Lung (tissue), 17 donors: ENCODE measurements at places on chromosomes 6 and 20.
A peak's percentile ranks its signal among the peaks of the same experiment; 100 is the strongest.

GRCh38 chr6:84182001-84182400 is 45.4 kb downstream of the CEP162 start:
- DNase-seq, result no peak

- DNase-seq, result no peak
These were observed 28.5 kb downstream of the B4GALT5 start for GRCh38 chr20:49685161-49685601.

DNA sequence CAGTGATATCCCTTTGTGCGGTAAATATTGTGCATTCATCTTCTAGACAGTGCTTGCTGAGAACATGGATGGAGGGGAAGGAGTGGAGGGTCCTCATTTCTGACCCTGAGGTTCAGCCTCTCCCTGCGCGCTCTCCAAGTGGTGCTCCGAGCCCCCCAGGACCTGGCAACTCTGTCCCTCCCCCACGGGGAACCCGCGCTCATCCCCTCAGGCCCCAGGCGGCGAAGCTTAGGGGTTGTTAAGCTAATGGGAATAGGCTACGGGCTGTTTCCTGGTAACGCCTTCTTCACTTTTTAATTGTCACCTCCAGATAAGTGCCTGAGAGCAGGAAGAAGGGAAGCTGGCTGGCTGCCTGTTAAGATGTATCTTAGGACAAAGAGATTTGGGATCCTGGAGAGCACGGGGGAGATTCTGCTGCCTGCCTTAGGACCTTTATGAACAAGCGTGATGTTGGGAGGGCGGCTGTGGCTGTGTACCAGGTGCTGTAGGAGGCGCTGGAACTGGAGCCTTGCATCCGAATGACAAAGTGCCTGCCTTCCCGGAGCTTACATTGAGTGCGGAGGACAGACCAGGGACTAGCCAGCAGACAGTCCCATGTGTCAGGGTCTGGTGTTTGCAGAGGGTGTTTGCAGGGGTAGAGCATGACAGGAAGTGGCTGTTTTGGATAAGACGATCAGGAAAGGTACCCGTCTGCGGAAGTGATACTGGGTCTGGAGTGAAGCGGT is 11.7 kb downstream of the TSHZ2 start:
- no peak for DNase-seq

DNA sequence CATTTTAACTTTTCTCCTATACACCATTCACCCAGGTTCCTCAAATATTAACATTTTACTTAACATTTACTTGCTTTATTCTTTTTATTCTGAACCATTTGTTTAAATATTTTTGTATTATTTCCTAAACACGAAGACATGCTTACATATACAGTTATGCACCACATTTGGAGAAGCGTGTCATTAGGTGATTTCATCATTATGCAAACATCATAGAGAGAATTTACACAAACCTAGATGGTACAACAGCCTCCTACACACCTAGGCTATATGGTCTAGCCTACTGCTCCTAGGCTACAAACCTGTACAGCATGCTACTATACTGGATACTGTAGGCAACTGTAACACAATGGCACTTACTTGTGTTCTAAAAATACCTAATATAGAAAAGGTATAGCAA is 6.6 kb downstream of the TDP2 start:
- no peak for DNase-seq

- no peak for DNase-seq
These were observed 20.1 kb downstream of the DHX35 start for GRCh38 chr20:38982291-38982690.

- no peak for DNase-seq
These were observed 54.9 kb upstream of the FAM184A start for GRCh38 chr6:119133400-119133799.

- DNase-seq, result peak; percentile 10
These were observed 520 bp downstream of the KCNK17 start for GRCh38 chr6:39313526-39314272.

- DNase-seq, result peak; percentile 89
These were observed 14.3 kb downstream of the PSMB9 start for GRCh38 chr6:32868257-32868788.

DNA sequence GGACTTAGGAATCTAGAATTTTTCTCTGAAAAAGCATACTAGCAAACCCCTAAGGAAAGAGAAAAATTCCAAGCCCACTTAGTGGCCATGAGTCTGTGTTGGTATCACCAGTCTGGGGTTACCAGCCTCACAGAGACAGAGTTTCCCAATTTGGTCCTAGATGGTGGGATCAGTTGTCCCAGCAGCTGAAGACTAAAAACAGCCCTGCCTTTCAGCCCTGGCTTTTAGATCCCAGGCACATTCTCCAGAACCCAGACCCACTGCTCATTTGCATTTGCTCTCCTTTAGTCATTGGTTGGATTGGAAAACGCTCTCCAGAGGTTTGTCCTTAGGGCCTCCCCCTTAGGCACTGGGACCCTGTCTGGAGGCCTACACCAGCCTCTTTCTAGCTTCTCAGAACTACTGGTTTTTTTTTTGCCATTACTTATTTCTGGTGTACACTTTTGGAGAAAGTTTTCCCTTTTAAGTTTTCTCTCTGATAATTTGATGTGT is 39.1 kb upstream of the FOXO3 start:
- no peak for DNase-seq

DNA sequence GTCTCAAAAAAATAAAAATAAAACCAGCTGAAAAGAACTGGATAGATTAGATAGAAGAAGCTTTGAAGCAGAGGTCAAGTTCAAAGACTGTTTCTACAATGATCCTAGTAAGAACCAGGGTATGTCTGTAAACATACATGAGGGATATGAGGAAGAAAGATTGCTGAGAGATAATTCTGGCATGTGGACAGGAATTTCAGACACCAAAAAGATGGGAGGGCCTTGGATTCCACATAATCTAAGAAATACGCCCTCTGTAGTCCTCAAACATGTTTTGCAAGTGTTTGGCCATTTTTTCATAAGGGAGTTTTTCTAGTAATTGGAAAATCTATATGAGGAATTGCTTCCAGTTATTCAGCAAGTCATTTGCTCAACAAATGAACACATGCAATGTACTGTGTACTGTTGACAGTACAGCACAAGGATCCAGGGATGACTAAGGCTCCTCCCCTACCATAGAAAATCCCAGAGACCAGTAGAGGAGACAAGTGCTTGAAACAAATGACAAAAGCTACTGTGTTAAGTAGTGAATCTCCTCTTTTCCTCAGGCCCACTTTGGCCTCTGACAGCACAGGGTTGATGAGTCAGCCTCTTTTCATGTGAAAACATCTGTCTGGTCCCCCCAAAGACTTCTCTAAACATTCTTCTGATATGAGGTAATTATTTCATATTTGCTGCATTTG is 795.9 kb downstream of the MAFB start:
- DNase-seq, result peak; percentile 64

DNA sequence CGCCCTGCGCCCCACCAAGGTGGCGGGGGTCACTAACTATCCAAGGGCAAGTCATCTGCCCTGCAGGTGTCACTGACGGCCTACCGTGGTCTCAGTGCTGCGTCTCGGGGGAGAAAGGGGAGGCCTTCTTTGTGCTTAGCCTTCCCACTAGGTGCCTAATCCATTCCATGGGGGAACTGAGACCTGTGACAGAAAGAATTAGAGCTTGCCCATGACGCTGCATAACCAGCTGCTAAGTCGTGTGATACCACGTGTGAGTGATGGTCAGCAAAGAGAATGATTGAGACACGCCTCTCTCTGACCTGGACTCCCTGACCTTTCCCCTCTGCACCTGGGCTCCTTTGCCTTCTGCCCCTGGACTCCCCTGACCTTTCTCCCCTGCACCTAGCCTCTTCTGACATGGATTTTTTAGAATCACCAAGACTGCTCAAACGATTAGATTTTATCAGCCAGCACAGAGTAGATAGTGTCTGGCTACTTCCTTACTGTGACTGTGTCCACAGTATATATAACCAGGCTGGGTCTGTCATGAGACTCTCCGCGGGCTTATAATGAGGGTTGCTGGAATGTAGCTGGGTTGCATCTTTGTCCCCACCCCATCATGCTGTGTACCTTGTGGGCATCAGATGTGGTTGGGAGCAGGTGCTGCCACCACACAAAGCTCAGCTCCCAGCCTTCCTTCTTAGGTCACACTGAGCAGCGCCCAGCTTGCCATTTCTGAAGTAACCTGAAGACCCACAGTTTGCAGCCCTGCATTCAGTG is 140.6 kb downstream of the TMEM242 start:
- DNase-seq, result no peak

GRCh38 chr6:119210596-119210995 is 132.1 kb upstream of the FAM184A start:
- no peak for DNase-seq

- DNase-seq, result no peak
These were observed 68.0 kb upstream of the TBC1D7 start for GRCh38 chr6:13396241-13396792.

- peak; percentile 69 for DNase-seq
These were observed 274.0 kb upstream of the PREP start for GRCh38 chr6:105676857-105677256.

DNA sequence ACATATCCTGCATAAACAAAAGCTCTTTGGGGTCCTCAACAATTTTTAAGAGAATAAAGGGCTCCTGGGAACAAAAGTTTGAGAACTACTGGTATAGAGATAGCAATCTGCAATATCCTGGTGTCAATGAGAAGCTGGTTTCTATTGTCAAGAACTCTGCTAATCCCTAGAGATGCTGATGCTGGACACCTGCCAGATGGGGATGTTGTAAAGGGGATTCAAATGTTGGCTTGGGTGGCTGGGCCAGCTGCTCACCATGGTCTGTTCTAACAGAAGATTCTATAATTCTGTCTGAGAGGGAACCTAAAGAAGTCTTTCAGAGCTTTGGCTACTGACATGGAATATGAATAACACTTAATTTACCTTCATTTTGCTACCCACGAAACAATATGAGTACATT is 137.8 kb downstream of the BTBD9 start:
- no peak for DNase-seq

DNA sequence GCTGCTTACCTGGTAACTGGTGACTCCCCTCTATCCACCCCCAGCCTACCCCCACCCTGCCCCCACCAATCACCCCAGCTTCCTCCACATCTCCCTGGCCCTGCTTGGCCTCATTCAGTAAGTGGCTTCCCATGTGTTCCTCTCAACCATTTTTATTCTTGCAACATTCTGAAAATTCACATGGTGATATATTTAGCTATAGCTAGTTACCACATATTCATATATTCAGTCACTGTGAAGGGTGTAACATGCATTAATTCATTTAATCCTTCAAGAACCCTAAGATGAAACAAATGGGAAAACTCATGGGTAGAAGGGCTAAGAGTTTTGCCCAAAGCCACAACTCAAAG is 95.4 kb upstream of the CEP85L start:
- DNase-seq, result no peak

GRCh38 chr6:22106961-22107360 is 189.9 kb downstream of the PRL start:
- no peak for DNase-seq

DNA sequence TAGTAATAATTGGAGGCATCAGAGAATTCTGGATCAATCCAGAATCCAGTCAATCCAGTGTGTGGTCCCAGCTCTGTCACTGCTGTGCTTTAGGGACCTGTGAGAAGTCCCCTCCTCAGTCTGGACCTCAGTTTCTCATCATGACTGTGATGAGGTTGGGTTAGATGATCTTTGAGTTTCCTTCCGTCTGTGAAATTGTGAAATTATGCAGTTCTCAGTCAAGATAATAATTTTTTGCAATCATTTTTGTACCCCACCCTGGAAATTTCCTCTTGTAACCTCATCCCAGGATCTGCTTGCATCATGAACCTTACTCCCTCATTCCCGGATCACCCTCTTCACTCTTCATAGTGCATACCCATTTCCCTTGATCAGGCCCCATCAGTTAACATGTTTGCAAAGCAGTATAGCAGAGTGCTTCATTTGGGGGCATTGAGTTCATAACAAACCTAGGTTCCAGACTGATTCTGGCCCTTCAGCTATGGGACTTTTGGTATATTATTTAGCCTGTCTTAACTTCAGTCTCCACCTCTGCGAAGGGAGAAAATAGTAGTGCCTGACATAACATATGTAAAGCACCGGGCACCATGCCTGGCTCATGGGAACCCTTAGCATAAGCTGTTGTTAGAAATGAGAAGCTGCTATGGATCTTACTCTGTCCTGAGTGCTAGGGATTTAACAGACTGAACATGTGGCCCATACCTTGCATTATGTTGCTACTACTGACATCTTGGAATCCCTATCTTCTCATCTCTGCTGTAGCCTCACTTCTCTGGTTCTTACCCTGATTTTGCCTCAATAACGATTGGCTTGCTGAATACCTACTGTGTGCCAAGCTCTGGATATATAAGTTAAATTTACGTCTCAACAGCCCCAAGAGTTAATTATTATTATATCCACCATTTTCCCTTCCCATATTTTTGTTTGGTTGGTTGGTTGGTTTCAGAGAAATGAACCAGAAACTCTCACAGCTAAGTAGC is 1.3 kb downstream of the ZNF76 start:
- no peak for DNase-seq

DNA sequence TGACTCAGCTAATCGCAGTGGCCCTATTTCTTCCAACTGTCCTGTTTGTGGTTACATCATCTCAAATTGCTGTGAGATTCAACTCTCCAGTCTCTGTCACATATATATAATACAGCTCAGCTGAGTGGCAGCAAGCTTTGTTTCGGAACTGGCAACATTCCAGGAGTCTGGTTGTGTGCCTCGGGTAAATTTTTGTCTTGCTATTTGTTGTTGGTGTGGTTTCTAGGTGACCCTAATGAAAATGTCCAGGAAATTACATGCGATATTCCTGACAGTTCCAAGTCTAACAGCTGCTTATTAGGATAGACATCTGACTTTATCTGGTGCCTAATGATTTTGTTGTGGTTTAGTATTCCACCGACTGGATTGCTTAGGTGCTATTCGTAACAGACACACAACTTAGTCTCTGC is 581.8 kb downstream of the CD109 start:
- DNase-seq, result peak; percentile 88

DNA sequence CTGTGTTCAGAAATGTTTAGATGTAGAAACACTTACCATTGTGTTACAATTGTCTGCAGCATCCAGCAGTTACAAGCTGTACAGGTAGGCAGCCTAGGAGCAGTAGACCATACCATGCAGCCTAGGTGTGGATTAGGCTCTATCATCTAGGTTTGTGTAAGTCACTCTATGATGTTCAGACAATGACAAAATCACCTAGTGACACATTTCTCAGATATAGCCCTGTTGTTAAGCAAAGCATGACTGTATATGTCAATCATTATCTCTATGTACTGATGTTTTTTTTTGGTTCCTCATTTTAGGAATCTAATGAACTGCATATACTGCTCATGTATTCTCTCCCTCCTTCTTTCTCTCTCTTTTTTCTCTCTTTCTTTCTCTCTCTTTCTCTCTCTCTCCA is 22.2 kb downstream of the CST8 start:
- DNase-seq, result no peak

GRCh38 chr20:15567219-15567618 is 1006.0 kb downstream of the KIF16B start:
- DNase-seq, result no peak

- DNase-seq, result no peak
These were observed 151.2 kb upstream of the TMEM170B start for GRCh38 chr6:11386323-11386722.

GRCh38 chr6:63634630-63635029 is 972 bp upstream of the PHF3 start:
- DNase-seq, result peak; percentile 16

DNA sequence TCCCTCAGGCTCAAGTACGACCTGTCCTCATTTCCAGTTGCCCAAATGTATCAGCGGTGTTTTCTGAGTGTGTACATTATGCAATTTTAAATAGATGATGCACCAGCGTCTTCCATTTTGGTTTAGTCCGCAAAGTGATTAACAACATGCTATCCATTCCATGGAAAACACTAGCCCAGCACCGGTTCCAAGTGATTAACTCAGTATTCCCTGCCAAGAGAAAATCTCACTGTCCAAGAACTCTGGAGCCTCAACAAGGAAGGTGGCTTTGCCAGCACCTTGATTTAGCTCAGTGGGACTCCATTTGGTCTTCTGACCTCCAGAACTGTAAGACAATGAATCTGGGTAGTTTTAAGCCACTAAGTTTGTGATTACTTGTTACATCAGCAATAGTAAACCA is 107.2 kb downstream of the FOXC1 start:
- no peak for DNase-seq
